Ureter (tissue), 1 donor: ENCODE measurements at places on chromosomes 7 and 10. TPM values are rescaled to one million over a fixed set of nuclear protein-coding genes. Genes with fewer than 3 reads are reported as not detected.

GRCh38 chr7:90749262-90749661 lies 153.1 kb downstream of the CDK14 start:
- no peak for DNase-seq

DNA sequence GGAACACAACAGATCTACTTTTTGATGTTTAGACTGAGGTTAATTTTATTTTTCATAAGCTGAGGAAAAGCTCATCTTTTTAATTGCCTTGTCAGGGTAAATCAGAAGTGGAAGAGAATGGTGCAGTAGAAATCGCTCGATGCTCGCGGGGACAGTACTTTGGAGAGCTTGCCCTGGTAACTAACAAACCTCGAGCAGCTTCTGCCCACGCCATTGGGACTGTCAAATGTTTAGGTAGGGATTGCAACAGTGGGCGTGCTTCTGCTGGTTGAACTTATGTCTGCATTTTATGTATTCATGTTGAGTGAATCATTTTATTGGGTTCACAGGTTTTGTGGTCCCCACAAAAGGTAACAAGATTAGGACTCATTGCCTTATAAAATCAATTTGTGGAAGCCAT lies 11.7 kb upstream of the HBP1 start:
- DNase-seq = no peak

DNA sequence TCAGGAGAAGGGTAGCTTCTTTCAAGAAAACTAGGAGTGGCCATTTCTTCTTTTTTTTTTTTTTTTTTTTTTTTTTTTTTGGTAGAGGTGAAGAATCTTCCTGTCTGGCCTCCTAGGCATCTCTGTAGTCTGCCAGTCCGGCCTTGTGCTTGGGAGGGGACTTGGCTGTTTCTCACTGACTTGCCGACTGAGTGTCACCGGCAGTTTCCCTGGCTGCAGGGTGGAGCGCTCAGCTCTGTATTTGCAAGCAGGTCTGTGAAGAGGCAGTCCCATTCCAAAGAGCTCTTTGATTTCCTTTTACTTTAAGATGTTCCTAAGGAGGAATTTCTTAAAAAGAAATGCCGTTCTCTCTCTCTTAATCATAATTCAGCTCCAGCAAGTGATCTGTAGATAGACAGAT lies 212.6 kb downstream of the ADRA2A start:
- no peak for DNase-seq

DNA sequence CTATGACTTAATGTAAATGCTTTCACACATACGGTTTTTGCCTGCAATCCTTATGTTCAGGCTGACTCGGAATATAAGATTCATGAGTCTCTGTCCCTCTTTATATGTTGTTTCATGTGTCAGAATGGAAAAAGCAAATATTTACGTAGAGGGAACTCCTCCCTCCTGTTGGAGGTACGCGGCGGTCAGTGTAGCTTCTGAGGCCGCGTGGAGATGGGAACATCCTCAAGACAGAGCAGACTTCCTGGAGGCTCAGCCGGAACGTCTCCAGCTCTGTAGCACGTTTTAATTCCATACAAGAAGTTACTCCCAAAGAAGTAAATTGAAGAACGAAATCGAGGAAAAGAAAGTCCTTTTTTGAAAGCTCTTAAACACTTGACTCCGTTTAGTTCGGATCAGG lies 248.3 kb downstream of the EBF3 start:
- DNase-seq = no peak

DNA sequence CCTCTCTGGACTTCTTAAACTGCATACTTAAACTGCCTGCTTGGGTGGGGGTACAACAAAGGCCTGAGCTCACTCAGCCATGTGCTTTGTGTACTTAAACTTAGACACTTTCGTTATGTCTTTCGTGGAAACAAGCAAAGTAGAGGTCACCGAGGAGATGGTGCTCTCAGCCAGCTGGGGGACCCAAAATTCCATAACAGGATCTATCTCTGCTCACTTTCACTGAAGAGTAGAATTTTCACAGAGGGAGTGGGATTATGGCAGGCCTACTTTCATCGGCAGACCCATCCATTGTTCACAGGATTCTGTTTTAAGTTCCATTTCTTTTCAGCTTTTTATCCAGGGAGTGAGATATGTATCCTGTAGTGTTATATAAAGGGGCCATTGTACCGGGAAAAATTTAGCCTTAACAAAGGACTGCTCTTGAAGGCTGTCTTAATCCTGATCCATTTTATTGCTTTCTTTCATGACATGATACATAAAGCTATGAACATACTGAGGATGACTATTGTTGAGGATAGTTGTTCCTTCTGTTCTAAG lies 370.0 kb upstream of the GHITM start:
- no peak for DNase-seq

GALNT11 gene
- 58.8 TPM for total RNA-seq

TMEM225B gene
- 2.9 TPM for total RNA-seq

EVX1 gene
- 5.6 TPM for total RNA-seq

EGR2 gene
- 5.7 TPM for total RNA-seq
